ENCODE measurements at places on chromosomes 16 and 17.

DNA sequence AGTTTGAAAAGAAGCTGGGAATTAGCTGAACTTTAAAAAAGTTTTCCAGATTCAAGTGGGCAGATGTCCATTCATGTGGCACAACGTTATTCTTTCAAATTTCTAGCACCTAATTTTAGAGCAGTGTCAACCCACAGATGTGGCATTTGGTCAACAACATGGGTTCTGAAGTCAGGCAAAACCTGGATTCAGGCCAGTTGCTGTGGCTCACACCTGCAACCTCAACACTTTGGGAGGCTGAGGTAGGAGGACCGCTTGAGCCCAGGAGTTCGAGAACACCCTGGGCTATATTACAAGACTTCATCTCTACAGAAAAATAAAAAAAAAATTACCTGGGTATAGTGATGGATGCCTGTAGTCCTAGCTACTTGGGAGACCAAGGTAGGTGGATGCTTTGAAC lies 380.2 kb upstream of the SALL1 start:
- no peak for DNase-seq

GRCh38 chr16:65057184-65057583 lies 64.7 kb downstream of the CDH11 start:
- DNase-seq, result no peak

DNA sequence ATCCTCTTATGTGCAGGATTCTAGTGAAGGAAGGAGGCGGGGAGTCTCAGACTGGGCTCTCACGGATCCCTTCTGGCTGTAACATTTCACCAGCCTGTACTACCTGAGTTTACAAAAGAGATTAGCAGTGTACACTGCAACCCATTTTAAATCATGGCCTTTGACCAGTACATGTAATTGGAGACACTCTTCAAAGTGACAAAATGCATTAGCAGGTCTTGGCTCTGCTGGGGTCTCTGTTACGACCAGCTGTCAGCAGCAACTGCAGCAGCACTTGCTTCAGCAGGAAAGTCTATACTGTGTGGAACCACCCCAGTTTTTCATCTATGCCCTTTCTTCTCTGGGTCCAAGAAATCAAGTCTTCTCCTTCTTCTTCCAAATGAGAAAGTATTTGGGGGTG lies 322.8 kb upstream of the ASIC2 start:
- DNase-seq, result peak; percentile 39

DNA sequence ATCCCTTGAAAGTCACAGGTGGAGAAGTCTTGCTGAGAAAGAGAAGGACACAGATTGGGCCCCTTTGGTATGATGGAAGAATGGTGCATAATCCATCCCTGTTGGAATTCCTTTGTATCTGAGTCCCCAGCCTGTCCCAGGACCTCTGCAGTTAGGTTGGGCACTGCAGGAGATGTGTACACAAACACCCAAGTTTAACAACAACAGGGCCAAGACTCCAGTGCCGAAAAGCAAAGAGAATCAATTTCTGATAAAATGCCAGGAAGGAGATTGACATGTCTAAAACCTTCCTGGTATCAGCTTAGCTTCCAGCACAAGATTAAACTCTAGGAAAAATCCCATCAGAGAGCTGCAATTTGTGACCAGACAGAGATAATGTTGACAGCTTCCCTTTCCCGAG lies 32.9 kb downstream of the KATNIP start:
- no peak for DNase-seq

GRCh38 chr17:73196500-73196899 lies 3.6 kb downstream of the COG1 start:
- peak; percentile 5 for DNase-seq

GRCh38 chr17:12342161-12342560 lies 321.5 kb downstream of the MAP2K4 start:
- no peak for DNase-seq

DNA sequence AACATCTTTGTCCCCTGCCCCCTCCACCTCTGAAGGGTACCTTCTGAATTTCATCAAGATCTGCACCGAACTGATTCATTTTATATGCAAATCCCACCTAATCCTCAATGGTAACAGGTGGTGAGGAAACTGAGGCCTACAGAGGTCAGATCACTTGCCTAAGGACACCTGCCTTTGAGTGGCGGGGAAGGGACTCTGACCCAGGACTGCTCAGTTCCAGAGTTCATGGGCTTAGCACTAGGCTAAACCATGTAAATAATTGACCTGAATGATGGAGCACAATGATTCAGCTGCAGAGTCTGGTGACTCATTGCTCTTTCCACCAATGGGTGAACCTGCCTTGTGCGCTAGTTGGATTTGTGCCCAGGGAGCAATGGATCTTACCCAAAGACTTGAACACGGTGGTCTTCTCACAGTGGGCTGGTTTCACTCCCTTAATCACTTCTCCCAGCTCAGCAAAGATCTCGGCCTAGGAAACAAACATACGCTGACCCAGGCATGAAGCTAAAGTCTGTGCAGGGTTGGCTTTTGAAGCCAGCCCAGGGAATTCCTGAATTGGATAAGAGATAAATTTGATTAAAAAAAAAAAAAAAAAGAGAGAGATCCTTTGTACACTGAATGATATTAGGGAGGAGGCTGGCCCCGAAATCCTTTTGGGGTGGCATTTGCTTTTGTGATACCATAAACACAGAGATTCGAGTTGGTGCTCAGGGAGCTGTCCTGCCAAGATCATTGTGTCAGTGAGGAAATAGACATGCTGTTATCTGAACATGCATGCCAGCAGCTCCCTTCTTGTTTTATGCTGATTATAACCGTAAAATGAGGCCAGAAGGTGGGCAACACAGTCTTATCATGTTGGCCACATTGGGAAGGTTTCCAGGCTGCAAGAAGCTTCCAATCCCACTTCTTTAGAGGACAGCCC lies 17.0 kb downstream of the CRYM start:
- DNase-seq, result no peak

GRCh38 chr17:81665205-81666091 lies 957 bp downstream of the OXLD1 start:
- no peak for DNase-seq

GRCh38 chr16:2904922-2905240 lies 6.8 kb upstream of the FLYWCH1 start:
- DNase-seq, result no peak

DNA sequence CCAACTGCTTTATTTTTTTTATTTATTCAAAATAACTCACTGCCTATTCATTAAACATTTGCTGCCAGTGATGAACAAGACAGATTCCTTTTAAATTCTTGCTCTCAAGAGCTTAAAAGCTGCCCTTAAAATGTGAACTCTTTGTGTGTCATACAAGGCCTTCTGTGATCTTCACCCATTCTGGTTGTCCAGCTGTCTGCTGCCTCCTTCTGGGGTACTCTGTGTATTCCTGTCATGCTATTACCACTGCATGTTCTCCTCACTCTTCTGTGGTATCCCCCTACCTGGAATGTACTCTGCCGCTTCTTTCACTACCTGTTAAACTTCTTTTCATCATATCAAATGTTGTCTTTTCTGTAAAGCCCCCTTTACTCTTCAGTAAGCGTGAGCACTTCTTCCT lies 165.8 kb downstream of the CHD9 start:
- no peak for DNase-seq

DNA sequence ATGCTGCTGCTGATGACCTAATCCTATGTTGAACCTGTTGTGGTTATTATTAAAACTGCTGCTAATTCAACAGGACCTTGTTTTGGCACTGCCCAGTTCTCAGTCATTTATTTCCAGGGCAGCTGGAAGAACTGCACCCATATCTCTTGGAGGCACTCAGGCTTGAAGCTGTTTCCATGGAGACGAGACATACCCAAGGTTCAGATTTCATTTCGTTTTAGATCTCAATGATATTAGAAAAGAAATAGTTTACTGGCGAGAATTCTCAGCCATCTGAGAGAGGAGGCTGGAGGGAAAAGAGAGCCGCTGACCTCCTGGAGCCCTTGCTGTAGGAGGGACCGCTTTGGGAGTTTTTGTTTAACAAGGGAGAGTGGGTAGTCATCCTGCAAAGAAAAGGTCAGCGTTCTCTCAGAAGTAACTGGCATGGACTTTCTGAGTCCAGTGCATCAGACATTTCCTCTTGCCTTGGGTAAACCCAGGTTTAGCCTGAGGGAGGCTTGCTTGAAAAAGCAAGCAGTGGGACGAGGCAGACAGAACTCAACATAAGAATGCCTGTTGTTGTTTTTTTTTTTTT lies 75.4 kb downstream of the YPEL2 start:
- DNase-seq, result peak; percentile 65

GRCh38 chr16:3086596-3087242 lies 12.4 kb downstream of the ZSCAN10 start:
- DNase-seq, result no peak

DNA sequence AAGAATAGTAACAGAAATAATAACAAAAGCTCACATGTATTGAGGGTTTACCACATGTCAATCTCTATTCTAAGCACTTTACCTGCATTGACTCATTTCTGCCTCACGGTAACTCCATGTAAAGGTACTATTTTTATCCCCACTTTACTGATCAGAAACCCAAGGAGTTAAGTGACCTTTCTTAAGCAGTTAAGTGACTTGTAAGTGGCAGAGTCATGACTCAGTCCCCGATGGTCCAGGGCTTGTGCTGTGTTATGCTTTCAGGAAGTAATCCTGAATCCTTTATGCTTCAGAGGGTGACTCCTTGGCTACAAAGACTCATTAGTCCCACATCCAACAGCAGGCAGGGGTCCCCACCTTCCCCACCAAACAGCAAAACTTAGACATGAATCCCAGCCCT lies 66.5 kb downstream of the MRM1 start:
- DNase-seq, result no peak

DNA sequence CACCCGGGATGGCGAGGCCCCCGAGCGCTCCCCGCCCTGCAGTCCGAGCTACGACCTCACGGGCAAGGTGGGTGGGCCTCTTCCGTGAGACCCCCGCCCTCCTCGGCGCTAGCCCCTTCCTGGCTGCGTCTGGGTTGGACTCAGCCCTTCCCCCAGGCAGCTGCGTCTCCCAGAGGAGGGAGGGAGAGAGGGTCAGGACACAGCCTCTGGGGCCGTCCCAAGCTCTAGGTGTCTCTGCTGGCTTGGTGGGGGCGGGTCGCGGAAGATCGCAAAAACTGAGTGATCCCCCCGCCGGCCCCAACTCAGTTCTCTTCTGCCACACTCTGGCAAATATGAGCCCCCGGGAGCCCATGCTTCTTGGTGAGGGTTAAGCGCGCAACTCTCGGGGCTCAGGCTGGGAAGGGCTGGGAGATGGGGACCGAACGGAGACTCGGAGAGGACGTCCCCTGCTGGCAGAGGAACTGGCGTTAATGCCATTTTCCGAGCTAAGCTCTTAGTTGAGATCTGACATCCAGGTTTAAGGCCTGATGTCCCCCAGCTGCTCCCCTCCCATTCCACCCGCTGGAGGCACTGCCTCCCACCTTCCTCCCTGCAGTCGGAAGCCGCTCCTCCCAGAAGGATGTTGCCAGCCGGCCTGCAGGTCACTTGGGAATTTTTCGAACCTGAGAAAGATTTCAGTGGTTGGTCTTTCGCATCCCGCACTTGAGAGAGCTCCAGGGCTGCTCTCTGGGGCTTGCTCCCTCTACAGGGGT lies 419 bp downstream of the RAB37 start:
- DNase-seq, result peak; percentile 81

DNA sequence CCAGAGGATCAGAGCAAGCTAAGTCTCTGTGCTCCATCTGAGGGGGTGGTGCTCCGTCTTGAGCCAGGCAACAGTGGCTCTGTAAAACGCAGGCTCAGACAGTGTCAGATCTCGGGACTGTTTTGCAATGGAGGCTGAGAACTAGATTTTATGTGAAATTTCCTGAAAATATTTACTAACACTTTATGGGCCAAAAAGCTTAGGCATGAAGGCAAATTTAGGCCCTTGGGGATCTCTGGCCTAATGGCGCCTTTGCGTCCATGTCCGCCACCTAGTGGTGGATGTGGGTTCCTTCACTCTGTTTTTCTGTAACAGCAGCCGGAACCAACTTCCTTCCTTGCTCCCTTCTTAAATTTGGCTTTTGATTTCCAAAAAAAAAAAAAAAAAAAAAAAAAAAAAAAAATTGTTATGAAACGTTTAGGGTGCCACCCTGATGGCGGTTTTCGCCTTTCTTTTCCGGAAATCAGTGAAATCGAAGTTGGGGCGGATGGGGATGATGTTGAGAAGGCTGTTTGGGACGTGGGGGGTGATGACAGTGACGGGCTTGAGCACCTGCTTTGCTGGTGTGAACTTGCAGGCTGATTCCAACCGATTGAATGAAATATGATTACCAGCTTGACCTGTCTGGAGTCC lies 14.0 kb upstream of the ELAC2 start:
- no peak for DNase-seq

DNA sequence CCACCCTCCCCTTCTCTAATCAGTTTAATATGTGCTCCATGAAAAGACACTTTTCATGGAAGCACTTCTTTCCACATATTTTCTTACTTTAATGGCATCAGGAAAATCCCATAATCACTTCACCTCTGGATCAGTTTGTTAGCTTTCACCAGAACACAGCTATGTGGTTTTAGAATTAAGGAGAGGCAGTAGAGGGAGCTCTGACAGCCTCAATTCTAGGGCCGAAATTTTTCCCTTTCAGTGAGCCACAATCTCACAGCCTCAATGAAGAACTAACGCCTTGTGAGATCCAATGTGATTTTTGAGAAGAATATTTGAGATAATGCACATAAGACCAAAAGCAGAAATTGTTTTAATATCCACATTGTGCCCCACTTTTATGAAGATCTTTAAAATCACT lies 1494.0 kb upstream of the CDH8 start:
- DNase-seq, result no peak

- no peak for DNase-seq
Observed at GRCh38 chr16:87182759-87183158, 134.4 kb downstream of the C16orf95 start.

GRCh38 chr16:56625943-56626654 lies 518 bp downstream of the MT1E start:
- no peak for DNase-seq

Measured in NCI-H524 treated with DMSO at 0.1 percent for 48 hours (cell line).